Naive thymus-derived CD8-positive, alpha-beta T cell (primary cell): ENCODE measurements at places on chromosomes 16 and 17.

GRCh38 chr16:80844395-80844794, 40.0 kb upstream of the CDYL2 start:
- no peak overlapping the region for H3K27ac ChIP-seq
- peaks cover 23% of the 10 kb centered on the region for H3K27me3 ChIP-seq
- H3K4me3 ChIP-seq: no peak overlapping the region
- H3K36me3 ChIP-seq: peaks cover 3% of the 10 kb centered on the region
- DNase-seq: no peak

GRCh38 chr17:79461041-79461440, 149.8 kb downstream of the RBFOX3 start:
- no peak overlapping the region for H3K4me3 ChIP-seq
- peaks cover 2% of the 10 kb centered on the region for H3K4me1 ChIP-seq
- H3K27ac ChIP-seq: no peak overlapping the region

DNA sequence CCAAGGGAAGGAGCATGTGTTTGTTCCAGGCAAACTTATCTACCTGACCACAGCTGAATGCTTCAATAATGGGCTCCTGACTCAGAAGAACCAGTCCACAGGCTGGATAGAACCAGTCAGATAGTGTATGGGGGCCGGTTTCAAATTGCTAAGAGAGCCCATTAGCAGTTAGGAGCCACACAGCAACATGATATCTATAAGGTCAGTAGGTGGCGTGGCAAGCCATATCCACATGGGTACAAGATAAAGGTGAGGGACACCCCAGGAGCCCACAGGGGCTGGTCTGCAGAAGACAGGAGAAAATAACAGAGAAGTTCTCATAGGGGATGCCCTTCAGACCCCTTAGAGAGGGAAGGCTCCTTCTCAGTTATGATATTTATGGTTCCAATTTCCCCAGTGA, 31.6 kb upstream of the CDRT15 start:
- H3K4me1 ChIP-seq: no peaks in the 10 kb centered on the region
- no peak overlapping the region for H3K4me3 ChIP-seq
- H3K27ac ChIP-seq: no peak overlapping the region
- no peaks in the 10 kb centered on the region for H3K36me3 ChIP-seq
- no peaks in the 10 kb centered on the region for H3K27me3 ChIP-seq

DNA sequence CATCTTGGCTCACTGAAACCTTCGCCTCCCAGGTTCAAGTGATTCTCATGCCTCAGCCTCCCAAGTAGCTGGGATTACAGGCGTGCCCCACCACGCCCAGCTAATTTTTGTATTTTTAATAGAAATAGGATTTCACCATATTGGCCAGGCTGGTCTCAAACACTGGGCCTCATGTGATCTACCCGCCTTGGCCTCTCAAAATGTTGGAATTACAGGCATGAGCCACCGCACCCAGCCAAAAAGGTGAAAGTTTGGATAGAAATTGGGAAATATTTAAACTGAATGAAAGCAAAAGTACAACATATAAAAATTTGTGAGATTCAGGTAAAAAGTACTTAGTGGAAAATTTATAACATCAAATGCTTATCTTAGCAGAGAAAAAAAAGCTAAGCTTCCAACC, 52.9 kb upstream of the KIFC3 start:
- no peak for DNase-seq
- H3K27me3 ChIP-seq: peaks cover 14% of the 10 kb centered on the region
- H3K4me1 ChIP-seq: no peaks in the 10 kb centered on the region
- H3K36me3 ChIP-seq: no peaks in the 10 kb centered on the region
- H3K4me3 ChIP-seq: no peak overlapping the region

DNA sequence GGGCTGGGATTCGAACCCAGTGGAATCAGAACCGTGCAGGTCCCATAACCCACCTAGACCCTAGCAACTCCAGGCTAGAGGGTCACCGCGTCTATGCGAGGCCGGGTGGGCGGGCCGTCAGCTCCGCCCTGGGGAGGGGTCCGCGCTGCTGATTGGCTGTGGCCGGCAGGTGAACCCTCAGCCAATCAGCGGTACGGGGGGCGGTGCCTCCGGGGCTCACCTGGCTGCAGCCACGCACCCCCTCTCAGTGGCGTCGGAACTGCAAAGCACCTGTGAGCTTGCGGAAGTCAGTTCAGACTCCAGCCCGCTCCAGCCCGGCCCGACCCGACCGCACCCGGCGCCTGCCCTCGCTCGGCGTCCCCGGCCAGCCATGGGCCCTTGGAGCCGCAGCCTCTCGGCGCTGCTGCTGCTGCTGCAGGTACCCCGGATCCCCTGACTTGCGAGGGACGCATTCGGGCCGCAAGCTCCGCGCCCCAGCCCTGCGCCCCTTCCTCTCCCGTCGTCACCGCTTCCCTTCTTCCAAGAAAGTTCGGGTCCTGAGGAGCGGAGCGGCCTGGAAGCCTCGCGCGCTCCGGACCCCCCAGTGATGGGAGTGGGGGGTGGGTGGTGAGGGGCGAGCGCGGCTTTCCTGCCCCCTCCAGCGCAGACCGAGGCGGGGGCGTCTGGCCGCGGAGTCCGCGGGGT, at the start of gene CDH1:
CDH1 (plus strand) TSS at position 247 of the 684 bp plus-strand sequence; CDS start at position 371, 124 bp downstream.
- peak within 1 kb of the TSS; percentile 80 for H3K4me3 ChIP-seq
- H3K4me1 ChIP-seq: peaks cover 24% of the 10 kb centered on the region
- H3K27me3 ChIP-seq: peaks cover 60% of the 10 kb centered on the region
- H3K36me3 ChIP-seq: no peaks in the 10 kb centered on the region
- peak within 1 kb of the TSS; percentile 77 for H3K27ac ChIP-seq

DNA sequence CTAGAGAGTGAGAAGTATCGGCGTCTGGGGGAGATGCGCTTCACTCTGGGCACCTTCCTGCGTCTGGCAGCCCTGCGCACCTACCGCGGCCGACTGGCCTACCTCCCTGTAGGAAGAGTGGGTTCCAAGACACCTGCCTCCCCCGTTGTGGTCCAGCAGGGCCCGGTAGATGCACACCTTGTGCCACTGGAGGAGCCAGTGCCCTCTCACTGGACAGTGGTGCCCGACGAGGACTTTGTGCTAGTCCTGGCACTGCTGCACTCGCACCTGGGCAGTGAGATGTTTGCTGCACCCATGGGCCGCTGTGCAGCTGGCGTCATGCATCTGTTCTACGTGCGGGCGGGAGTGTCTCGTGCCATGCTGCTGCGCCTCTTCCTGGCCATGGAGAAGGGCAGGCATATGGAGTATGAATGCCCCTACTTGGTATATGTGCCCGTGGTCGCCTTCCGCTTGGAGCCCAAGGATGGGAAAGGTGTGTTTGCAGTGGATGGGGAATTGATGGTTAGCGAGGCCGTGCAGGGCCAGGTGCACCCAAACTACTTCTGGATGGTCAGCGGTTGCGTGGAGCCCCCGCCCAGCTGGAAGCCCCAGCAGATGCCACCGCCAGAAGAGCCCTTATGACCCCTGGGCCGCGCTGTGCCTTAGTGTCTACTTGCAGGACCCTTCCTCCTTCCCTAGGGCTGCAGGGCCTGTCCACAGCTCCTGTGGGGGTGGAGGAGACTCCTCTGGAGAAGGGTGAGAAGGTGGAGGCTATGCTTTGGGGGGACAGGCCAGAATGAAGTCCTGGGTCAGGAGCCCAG, 2.8 kb downstream of the SPHK1 start:
- H3K27ac ChIP-seq: no peak overlapping the region
- peak overlapping the region; percentile 47 for H3K4me3 ChIP-seq
- DNase-seq: no peak
- H3K27me3 ChIP-seq: no peaks in the 10 kb centered on the region
- peaks cover 12% of the 10 kb centered on the region for H3K4me1 ChIP-seq
